ENCODE measurements at places on chromosomes 16 and 17.

DNA sequence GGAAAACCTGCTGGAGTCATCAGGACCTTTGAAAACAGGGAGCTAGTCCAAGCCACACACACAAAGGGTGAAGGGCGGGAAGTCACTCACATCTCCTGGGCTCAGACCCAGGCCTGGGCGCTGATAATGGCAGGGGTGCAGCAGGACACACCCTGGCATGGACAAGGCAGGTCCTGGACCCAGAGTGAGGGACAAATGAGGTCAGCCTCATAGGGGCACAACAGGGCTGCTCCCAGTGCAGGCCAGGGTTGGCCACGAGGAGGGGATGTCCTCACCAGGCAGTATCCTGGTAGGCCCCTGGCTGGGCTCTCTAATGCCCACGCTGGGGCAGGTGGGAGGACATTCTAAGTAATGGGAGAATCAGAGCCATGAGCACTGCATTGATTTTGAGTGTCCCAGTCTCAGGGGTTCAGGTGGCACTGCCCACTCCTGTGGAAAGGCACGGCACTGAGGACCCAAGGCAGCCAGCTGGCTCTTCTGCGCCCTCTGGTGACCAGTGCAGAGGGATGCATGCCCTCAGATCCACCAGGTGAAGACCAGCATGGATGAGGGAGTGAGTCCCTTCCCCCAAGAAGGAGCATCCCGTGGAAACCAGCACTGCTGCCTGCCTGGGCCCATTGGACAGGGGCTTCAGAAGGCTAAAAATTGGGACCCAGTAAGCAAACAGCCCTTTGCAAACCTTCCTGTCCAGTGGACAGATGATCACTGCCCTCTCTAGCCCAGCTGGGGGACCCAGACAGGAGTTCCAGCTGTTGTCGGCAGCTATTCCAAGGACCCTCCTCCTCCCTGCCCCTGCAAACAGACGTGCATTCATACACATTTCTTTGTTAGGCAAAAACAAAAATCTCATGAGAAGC lies 23.4 kb upstream of the SREBF1 start:
- DNase-seq: peak; percentile 60

DNA sequence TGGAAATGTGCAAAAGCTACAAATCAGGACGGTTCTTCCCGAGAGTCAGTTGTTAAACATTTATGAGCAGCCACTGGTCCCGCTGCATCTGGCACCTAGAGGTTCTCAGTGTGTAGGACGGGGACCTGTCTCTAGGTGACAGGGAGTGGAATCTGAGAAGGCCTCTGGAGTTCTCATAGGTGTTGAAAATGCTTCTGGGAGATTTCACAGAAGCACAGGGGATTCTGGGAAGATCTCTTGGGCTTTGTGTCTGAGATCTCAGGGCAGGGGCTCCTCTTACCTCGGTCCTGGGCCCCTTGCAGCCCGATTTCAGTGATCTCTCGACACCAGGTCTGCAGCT lies 8.9 kb downstream of the ALOX15 start:
- DNase-seq: no peak

GRCh38 chr16:4052801-4053293 lies 63.4 kb downstream of the ADCY9 start:
- DNase-seq: no peak

GRCh38 chr17:7177191-7177953 lies 1.8 kb downstream of the ASGR1 start:
- DNase-seq: peak; percentile 56

GRCh38 chr17:70375406-70375805 lies 206.1 kb downstream of the KCNJ2 start:
- no peak for DNase-seq

GRCh38 chr17:81163703-81164370 lies 1.5 kb upstream of the PVALEF start:
- DNase-seq: no peak

GRCh38 chr17:67431249-67432015 lies 54.4 kb downstream of the PITPNC1 start:
- no peak for DNase-seq

- DNase-seq: no peak
Measured at GRCh38 chr17:46191322-46192188, 1.7 kb downstream of the KANSL1 start.

DNA sequence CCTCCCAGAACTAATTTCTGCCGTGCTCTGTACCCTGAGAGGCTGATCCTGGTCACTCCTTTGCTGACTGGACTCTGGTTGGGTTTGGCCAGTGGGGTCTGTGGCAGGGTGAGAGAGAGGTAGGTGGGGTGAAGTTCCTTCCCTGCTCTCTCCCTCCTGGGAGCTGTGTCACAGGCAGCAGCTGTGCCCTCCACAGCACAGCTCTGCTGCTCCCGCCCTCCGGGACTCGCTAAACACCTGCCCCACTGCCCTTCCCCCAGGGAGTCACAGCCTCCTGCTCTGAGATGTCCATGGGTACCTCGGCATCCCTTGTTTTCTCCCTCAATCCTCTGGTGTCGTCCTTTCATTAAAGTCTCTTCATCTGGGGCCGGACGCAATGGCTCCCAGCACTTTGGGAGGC lies 66.4 kb downstream of the SRCIN1 start:
- no peak for DNase-seq

DNA sequence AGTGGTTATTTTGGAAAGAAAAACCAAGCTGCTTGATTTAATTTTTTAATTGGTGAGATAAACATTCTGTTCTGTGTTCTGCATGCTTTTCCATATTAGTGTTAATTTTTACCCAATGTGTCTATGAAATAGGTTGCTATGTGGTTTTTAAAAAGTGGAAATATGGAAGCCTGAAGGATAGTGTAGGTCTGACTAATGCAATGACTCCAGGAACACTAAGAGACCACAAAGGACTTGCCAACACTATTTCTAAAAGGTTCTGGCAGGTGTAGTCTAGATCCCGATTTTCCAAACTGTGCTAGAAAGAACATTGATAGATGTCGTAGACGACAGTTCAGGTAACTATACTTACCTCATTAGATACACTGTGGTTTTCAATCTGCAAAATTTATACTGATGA lies 877.4 kb upstream of the GOT2 start:
- DNase-seq: no peak

DNA sequence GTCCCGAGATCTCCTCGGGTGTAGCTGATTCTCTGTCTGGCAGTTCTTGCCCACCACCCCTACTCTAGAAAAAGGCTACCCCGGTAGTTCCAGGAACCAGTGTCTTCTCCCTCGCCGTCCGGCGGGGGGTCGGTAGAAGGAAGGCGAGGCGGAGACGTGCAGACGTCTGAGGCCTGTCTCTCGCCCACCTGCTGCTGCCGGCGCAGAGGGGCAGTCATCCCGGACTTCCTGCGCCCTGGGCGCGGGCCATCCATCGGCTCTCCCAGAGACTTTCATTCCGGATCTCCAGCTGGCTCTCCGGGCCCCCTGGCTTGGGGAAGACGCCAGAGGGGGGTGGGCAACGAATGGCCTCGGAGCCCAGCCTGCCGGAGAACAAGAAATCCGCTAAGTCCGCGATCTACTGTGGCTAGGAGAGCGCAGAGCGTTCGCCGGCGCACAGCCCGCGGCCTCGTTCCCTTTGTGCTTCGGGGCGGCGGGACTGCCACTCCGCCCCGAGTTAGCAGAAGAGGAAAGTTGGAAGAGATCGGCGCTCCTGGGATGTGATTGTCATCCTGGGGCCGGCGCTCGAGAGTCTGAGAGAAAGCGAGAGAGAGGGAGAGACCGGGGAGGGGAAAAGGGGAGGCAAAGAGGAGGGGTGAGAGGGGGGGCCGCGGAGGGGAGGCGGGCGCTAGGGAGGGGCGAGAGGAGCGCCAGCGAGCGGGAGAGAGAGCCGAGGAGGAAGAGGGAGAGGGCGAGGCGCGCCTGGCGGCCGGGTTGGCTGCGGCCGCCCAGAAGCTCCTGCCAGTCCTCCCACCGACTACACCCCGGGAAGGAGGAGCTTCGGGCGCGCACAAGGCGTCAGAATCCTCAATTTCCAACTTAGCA lies at the start of gene IRX5:
Gene IRX5 (plus strand): TSS at position 861 of the 864 bp plus-strand sequence. CDS start 334 bp downstream, outside the sequence.
- DNase-seq: peak; percentile 20

DNA sequence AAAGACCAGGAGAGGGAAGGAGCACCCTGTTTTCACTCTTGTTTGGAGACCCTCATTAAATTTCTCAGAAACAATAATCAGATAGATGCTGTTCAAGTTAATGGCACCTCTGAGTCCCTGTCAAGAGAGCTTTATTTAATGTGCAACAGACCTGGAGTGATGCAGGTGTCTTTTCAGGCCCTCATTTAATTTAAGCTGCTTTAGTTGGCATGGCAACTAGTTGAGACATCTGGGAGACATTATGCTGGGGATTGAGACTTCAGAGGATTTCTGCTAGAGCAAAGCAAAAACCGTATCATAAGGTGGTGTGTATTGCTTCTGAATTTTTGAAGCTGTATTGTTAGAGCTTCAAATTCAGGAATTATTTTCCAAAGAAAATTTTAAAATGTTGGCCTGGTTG lies 108.5 kb downstream of the NLK start:
- no peak for DNase-seq

DNA sequence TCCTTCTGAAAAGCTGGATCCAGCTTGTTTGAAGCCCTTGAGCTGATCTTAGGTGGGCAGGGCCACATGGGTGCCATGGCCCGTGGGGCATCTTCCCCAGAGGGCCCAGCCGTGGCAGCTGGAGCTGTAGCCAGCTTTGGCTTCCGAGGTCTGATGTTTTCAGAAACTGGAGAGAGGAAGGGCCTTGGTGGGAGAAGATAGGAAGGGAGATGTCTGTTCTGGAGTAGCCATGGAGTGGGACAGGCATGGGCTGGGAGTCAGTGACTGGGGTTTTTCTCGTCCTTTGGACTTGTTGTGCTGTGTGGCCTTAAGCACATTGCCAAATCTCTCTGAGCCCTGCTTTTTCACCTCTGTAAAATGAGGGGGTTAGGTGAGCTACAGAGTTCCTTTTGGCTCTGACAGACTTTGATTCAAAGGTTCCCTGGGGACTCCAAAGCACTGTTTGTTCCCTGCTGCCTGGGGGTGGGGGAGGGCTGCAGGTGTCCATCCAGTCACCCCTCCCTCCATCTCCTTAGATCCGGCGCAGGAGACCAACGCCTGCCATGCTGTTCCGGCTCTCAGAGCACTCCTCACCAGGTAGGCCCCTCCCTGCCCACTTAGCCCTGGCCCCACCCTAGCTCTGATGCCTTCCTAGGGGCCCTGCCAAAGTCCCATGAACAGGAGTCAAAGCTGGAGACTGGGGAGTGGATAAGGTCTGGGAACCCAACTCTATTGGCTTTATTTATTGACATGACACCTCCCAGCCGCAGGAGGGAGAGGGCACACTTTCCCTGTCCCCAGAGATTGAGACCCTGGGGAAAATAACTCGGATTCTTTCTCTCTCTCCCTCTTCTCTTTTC lies 2.1 kb downstream of the PPP1R1B start:
- DNase-seq: no peak

DNA sequence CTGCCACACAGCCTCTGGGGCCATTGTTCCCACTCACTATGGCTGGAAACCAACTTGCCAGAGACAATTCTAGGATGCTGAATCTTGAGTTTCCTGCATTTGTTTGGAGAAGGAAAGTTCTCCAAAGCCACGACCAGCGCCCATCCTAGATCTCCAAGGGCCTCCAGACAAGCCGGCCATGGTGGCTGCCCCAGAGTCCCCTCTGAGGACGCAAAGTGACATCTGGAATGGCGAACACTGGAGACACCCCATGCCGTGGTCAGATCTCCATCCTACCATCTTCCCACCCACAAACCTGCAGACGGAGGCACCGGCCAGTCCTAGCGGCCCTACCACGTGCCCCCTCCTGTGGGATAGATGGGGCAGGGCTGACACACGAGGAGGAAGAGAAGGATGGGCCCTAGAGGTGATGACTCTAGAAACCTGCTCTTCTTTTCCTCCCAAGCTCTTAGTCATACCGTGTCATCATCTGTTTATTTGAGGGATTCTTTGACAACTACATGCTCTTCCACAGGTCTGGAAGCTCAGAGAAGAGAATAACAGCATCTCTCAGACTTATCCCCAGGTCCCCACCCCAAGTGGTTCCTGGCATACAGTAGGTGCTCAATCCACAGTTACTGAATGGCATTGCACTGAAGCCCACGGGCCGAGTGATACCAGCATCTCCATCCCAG lies 71.3 kb downstream of the MYH11 start:
- DNase-seq: no peak

DNA sequence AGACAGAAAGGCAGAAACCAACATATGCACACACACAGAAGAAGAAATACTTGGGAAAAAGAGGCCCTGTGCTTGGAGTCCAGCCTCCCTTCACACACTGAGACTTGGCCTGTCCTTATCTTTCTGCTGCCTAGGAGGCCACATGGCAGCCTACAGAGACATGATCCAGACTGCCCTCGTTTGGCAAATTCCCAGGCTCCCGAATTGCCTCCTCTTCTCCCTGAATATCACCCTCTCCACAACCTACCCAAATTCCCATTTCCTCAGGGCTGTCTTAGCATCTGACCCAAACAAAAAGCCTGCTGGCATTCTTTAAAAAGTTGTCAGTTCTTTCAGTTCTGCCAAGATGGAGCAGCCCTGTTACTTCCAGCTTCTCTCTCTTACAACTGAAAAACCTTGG lies 59.8 kb downstream of the DNAH17 start:
- no peak for DNase-seq

DNA sequence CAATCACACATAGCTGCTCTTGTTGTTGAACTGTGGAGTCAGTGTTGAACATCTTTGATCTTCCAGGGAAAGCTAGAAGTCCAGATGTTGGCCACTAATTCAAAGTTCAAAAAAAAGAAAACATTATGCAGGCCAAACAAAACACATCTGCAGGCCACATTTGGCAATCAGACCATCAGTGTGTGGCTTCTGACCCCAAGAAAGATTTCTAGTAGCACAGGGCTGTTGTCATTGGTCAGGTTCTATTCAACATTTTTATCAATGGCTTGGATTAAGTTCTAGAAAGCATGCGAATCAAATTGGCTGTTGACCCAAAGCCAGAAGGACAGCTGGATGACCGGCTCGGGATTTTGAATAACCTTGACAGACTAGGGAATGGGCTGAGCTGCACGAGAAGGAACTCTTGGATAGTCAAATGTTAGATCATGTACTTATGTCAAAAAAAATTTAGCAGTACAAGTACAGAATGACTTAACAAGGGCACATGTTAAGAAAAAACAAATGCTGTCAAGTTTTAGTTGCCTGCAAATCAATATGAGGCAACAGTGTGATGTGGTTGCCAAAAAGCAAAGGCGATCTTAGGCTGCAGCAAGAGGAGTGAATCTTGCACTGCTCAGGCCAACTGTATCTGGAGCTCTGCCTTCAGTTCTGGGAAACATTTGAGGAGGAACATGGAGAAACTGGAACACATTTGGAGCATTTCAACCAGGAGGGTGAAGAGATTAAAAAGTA lies 187.6 kb downstream of the RGS9 start:
- no peak for DNase-seq

- DNase-seq: no peak
Measured at GRCh38 chr17:17569691-17570090, 21.8 kb downstream of the PEMT start.

Data from stimulated activated CD4-positive, alpha-beta T cell treated with anti-CD3 and anti-CD28 coated beads, Interleukin-4, amount 100 ng/mL, for 4 hours (primary cell).